Esophagus squamous epithelium (tissue), 5 donors: ENCODE measurements at places on chromosomes 6 and 20.

GRCh38 chr20:37194621-37195417, 15.5 kb upstream of the MROH8 start:
- no peak for DNase-seq

DNA sequence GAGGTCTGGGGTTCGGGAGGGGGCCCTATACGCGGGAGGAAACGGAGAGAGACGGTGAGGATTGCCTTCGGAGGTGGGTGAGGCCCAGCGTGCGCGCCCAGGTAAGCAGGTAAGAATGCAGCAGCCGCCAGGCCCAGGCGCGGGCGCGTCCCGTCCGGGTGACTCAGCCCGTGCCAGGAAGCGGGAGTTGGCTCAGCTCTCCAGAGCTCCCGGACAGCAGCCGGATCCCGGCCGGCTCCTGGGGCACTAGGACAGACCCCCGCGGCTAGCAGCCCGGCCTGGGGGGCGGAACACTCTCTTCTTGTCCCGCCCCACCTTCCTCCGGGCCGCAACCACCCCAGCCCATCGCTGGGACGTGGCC, 1.5 kb upstream of the MDFI start:
- no peak for DNase-seq

DNA sequence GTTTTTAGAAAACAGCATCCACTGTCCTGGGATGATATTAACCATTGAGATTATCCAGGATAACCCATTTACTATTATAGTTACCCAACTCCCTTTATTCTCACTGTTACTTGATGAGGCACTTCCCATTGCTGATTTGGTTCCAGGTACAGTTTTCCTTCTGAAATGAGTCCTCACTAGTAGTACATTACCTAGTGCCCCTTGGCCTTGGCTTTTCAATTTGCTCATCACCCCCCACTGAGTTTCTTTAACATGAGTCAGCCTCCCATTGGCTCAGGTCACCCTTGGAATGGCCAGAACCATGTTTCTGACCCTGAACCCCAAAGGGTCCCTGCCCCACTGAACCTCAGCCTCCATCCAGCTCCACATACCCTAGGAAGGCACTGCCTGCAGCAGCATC, 28.4 kb downstream of the MDGA1 start:
- DNase-seq = no peak

DNA sequence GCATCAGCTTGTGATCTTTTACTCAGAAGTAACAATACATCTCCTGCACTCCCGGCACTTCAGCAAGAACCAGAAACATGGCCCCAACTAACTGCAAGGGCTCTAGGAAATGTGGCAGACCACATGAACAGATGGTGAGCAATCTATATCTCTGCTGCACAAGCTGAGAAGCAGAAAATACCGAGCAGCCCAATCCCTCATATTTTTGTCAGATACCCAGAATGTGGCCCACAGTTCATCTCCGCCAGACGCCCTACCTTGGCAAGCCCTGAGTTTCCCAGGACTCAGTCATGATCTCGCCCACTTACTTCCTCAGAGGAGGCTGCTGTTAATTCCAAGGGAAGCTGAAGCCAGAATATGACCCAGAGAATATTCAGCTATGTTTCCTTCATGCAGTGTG, 63.1 kb upstream of the PHACTR1 start:
- DNase-seq = no peak

- DNase-seq = no peak
Observed at GRCh38 chr20:52405417-52405816, 213.8 kb upstream of the ZFP64 start.

GRCh38 chr6:165229216-165229615, 80.2 kb downstream of the C6orf118 start:
- DNase-seq = no peak

- DNase-seq = no peak
Observed at GRCh38 chr20:36886859-36887751, 11.2 kb downstream of the TLDC2 start.

DNA sequence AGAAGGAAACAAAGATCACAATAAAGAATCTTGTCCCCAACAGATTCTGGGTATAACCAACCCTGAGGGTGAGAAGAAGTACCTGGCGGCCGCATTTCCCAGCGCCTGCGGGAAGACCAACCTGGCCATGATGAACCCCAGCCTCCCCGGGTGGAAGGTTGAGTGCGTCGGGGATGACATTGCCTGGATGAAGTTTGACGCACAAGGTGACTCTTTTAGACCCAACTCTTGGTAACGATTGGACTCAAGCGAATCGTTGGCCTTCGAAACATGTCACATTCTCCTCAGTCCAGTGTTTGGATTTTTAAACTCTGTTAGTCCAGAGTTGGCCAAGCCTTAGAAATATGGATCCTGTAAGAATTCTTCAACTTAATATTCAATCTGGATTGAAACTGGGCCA, 2.6 kb downstream of the PCK1 start:
- no peak for DNase-seq

DNA sequence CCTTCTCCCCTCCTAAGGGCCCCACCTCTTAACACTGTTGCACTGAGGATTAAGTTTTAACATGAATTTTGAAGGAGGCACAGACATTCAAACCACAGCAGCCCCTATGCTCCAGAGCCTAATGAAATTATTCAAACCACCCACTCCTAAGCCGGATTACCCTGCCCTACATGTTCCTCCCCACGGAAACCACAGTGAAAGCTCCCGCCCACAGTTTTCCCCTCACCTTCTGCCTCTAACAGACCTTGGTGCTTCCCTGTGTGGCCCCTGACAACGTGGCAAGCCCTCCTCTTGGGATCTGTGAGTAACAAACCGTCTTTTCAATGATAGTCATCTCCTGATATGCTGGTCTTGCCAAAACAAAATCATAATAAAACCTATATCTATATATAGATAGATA, 74.8 kb downstream of the RIN2 start:
- DNase-seq = no peak

- DNase-seq = no peak
Observed at GRCh38 chr20:48147311-48147710, 362.0 kb upstream of the SULF2 start.

DNA sequence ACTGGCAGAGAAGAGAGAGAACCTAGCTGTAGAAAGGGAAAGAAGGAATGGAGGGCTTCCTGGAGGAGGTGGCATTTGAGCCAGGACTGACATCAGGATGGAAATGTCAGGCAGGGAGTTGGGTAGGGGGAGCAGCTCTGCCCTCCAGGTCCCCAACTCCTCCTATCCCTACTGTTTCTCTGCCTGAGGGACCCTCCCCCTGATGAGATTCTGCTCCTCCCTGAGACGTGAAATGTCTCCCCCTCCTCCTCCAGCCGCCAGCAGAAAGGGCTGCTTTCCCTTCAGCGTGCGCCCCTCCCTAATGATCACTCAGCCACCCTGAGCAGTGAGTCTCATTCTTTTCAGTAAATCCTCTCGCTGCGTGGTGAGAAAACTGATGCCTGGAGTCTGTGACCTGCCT, 40.6 kb downstream of the HLA-DPB1 start:
- no peak for DNase-seq

- DNase-seq = no peak
Observed at GRCh38 chr20:38799203-38799602, 6.3 kb upstream of the PPP1R16B start.

GRCh38 chr20:21309678-21310467, 6.7 kb downstream of the XRN2 start:
- no peak for DNase-seq

DNA sequence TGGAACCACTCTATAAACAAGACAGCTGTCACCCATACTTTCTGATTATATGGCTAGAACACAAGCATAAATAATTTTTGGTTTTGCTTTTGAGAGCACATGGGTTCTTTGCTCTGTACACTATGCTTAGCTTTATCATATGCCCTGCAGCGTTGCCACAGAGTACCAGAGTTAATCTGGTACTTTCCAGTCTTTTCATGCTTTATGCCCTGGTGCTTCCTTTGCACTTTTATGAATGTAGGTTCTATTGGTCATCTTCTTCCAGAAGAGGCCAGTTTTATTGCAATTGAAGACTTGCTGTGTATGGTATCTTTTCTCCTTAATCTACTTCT, 20.8 kb downstream of the SHLD1 start:
- no peak for DNase-seq

DNA sequence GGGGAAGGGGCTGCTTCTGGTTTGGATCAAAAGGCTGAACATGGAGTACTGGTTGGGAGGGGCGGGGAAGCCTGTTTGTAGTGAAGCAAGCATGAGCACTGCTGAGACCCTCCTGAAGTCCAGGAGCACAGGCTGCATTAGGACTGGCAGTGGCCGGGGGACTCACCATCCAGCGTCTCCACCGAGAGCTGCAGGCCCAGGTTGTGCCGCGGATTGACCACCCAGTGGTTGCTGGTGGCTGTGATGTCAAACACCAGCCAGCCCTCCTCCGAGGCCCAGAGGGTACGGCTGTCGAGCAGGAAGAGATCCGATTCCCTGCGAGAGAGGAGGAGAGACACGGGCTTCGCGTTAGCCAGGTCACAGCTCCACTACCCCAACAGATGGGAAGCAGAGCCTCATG, 64.1 kb downstream of the BMP7 start:
- DNase-seq = no peak

- DNase-seq = no peak
Observed at GRCh38 chr6:12890171-12890790, 173.7 kb downstream of the PHACTR1 start.

GRCh38 chr6:146542881-146543210, 787 bp upstream of the RAB32 start:
- no peak for DNase-seq

GRCh38 chr6:107652526-107653182, 162.7 kb downstream of the SOBP start:
- DNase-seq = no peak

- no peak for DNase-seq
Observed at GRCh38 chr6:132115714-132116366, 164.7 kb upstream of the CCN2 start.

DNA sequence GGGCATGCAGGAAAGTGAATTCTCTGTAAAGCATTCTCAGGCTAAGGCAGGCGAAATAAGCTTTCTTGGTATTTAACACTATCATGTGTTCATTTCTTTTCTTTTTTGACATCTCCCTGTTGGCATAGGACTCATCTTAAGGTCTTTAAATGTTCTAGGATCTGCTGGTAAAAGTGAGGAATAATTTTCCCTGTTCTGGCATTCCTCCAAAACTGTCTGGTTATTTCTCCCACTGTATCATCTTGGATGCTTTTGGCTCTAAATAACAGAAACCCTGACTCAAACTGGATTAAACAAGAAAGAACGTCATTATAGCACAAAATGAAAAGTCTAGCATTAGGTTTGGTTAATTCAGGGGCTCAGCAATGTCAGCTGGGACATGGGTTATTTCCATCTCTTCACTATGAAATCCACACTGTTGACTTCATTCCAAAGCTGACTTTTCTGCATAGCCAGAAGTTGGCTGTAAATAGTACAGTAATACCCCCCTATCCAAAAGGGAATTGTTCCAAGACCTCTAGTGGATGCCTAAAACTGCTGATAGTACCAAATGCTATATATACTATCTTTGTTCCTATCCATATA, 37.9 kb upstream of the SNAP25 start:
- DNase-seq = no peak

DNA sequence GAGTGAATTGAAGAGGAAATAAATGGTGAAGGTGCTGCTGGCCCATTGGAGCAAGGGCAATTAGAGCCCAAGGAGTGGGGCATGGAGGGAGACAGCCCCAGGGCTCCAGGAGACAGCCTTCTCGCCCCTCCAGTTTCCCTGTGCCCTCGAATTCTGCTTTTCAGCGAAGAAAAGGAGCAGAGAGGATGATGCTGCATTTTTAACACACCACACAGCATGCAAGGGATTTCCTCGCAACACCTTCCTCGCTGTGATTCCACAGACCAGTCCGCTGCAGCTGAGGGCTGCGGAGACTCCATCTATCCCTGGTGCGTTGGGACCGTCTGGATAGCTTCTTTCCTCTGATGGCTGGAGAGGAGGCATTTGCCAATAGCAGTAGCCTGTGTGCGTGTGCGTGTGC, 41.7 kb downstream of the PTCHD4 start:
- no peak for DNase-seq

DNA sequence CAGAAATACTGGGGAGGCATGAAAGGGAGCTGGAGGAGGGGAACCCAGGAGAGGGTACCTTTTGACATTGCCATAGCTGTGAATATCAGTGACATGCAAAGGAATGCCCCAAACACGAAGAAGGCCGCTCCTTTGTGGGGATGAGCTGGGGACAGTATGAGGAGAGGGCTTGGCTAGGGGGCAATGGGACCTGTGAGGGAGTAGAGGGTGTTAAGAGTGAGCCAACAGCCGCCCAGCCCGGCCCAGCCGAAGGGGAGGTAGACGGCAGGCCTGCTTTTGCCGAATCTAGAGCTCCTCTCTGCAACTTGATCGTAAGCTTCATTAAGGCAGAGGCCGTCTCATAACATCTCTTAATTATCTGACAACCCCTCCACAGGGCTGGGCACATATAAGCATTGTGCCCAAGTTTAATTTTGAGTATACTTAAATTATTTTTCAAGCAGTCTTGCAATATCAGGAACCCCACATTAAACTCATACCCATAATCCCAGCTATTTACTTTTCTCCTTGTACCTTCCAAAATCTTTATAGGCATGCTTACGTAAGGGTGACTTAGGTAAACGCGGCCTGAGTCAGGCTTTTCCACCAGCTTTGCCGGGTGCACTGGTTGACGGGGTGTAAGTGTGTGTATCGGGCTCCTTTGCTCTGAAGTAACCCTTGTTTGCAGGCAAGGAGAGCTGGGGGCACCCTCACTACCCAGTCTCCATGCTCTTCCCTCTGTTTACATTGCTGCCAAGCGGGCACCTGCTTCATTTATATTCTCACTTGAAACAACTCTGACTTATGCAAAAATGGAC, 24.9 kb upstream of the VEGFA start:
- DNase-seq = no peak

GRCh38 chr20:32737371-32738223, 5.7 kb downstream of the COMMD7 start:
- no peak for DNase-seq

DNA sequence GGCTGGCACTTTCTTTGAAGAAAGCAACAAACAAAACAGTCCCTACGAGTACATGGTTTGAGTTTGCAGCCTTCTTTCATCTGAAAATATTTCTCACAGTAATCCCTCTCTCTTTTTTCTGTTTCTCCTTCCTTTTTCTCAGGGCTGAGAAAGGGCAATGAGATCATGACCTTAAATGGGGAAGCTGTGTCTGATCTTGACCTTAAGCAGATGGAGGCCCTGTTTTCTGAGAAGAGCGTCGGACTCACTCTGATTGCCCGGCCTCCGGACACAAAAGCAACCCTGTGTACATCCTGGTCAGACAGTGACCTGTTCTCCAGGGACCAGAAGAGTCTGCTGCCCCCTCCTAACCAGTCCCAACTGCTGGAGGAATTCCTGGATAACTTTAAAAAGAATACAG, 80.7 kb upstream of the CLDN20 start:
- no peak for DNase-seq

GRCh38 chr6:35305117-35305516, 7.5 kb downstream of the DEF6 start:
- no peak for DNase-seq

DNA sequence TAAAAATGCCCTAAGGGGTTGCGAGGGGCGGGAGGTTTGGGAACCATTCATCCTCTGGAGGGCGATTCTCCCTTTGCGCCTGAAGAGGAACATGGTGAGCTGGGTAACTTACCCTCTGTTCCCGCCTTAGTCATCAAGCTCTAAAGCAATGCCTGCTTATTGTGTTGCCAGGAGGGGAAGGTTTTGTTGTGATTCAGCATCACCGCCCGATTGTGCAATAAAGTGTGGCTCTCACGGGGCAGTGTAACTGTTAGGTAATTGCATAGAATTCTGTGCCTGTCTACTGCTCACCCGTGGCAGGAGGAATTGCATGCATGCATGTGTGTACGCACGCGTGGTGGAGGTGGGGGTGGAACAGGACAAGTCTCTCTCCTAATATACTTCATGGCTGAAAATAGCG, 95.5 kb upstream of the AGPAT4 start:
- DNase-seq = no peak

GRCh38 chr20:46767127-46767761, 57.8 kb downstream of the SLC2A10 start:
- DNase-seq = no peak
